ENCODE measurements at places on chromosomes 3 and 15. TPM values are rescaled to one million over a fixed set of nuclear protein-coding genes. Genes with fewer than 3 reads are reported as not detected.

GRCh38 chr15:74318376-74319137 is 48.9 kb downstream of the CYP11A1 start:
- no peak for DNase-seq

DNA sequence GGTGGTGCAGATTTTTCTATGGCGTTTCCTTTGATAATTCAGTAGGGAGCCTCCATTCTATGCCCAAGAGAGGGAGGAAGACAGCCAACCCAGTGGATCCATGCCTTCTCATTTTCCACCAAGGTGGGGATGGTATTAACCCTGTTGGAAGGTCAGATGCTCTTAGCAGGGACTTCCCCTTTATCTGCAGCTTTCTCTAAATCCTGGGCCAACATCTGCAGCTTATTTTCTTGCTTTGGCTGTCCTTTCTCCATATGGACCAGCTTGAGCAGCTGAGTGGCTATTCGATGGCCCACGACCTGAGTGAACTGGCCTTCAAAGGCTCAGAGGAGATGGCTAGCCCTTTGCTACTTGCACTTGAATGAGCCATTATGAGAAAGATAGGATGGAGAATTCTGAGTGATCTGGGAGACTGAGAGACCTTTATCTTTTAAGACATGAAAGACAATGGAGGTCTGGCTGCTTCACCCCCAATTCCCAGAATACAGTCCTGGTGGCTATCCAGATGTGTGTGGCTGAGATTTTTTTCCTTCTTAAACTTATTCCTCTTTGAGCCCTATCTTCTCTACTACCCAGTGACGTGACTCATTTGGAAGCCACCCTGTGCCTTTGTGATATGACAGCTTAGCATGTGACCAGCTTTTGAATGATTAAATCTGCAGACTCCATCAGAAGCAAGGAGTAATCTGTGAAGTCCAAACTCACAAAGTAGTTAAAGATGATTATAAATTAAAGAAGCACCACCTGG is 39.6 kb upstream of the TRAK1 start:
- no peak for DNase-seq

- DNase-seq: no peak
Measured at GRCh38 chr3:18556001-18556408, 130.9 kb upstream of the SATB1 start.

DNA sequence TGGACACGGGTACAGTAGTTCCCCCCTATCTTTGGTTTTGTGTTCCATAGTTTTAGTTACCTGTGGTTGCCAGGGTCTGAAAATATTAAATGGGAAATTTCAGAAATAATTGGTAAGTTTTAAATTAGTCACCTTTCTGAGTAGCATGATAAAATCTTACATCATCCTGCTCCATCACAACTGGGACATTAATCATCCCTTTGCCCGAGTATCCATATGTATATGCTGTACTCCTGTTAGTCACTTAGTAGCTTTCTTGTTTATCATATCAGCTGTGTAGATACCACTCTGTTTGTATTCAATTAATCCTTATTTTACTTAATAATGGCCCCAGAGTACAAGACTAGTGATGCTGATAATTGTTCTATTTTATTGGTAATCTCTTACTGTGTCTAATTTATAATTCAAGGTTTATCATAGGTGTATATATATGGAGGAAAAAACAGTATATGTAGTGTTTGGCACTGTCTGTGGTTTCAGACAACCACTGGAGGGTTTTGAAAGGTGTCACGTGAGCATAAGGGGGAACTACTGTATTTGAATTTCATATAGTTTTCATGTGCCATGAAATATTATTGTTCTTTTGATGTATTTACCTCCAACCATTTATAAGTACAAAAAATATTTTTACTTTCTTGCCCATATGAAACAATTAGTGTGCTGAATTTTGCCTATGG is 41.4 kb downstream of the CTDSPL2 start:
- no peak for DNase-seq

DNA sequence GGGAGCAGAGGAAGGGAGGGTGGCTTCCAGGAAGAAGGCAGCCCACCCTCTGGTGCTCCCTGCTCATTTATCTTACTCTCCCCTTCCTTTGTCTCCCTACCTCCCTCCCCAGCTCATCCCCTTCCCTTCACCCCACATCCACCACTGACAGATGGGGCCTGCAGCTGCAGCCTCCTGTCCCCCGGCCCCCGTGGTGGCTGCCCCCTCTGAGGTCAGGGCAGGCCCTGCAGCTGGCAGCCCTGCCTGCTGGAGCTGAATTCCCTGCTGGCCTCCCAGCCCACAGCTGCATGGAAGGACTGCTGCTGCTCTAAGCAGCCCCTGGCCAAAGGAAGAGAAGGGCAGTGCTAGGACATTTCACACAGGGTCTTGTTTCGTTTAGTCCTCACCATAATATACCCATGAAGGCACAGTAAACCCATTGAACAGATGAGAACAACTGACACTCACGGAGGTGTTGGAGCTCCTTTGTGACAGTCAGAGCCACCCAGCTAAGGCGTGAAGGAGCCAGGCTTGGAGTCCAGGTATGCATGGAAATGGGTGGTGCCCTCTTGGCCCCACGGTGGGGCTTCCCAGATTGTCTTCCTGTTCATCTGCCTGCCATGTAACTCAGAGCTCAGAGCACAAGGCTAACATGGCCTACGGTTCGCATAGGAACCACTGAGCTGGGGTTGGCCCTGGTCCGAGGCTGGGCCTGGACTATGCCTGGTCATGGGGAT is 121.7 kb upstream of the PRR20G start:
- peak; percentile 71 for DNase-seq

GRCh38 chr3:48082580-48083184 is 66.5 kb upstream of the MAP4 start:
- DNase-seq: no peak

DNA sequence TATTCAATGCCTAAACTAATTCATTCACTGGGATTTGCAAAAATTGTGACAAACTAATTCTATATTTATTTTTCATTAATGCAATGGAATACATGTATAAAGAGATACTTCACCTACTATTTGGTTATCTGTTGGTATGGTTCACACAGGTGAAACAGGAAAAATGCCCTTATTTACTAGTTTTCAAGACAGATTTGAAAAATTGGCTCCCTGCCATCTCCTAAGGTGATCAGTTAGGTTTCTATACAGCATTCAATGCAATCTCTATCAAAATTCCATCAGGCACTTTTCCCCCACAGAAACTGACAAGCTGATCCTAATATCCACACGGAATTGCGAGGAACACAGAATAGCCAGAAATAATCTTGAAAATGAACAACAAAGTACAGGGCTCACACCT is 101.1 kb downstream of the DLG1 start:
- DNase-seq: no peak

Gene ALDH1A3
- 194 TPM for total RNA-seq

Gene CIDEC
- 880 TPM for total RNA-seq

DNA sequence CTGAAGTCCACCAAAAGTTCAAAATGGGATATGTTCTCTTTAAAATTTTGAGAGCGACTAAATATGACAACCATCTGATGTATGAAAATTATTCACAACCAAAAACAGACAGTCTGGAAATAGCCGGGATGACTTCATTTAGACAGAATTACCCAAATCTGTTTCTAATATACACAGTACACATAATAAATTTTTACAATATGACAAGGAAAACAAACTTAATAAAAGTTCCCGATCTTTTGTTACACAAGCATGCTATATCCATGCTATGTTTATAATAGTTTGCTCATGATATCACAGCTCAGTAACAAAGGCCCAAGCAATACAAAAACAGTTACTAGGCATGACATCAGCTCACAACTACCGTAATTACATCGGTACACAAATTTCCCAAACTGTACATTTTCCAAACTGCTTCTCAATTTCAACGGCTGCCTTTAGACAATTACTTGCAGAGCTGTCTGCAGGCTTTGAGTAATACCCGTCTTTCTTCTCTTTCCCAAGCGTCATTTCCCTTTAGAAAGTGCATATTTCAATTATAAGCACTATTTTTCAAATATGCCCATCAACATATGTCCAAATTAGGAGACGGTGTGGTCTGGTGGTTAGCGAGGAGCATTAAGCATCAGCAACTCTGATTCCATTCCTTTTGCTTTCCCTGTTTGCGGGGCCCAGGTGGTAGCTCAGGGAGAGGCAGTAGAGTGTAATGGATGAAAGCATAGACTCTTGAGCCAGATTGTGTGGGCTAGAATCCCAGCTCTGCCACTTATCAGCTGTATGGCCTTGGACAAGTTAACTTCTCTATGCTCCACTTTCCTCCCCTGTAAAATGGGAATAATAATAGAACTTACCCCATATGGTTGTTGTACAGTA is 481.2 kb downstream of the FOXP1 start:
- no peak for DNase-seq

- DNase-seq: no peak
Measured at GRCh38 chr3:105158286-105158685, 208.4 kb upstream of the ALCAM start.

Gene PLA2G4F
- total RNA-seq: not detected

DNA sequence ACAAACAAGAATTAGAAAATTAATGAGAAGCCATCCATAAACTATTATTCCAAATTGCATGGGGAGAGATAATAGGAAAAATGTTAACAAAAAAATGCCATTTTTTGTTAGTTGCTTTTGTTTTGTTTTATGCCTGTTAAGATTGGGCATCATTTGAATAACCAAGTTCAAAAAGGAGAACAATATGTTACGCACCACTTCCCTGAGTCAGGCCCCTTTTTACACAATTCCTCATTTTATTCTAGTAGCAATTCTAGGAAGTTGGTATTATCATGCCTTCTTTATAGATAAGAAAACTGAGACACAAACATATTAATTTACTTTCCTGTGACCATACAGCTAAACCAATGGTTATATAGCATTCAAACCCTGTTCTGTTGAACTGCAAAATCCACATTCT is 736.9 kb upstream of the CCDC54 start:
- DNase-seq: no peak

DNA sequence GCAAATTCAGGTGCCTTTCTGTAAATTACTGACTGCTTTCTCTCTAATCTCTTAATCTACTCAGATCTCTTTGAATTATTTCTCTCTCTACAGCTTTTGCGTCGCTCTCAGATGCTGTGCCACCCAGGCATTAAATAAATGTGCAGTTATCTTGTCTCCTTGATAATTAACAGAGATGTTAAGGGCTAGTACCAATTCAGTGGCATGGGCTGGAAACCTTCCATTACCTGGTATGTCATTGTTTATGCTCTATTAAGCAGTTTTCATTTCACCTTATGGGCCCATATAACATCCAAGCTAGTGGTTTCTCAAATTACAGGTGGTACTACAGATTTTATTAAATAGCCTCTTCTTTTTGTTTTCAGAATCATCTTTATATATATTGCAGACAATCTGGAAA is 66.0 kb downstream of the PEX5L start:
- no peak for DNase-seq

Gene GOLGA6L6
- not detected for total RNA-seq

- DNase-seq: no peak
Measured at GRCh38 chr15:96428742-96429141, 98.2 kb downstream of the NR2F2 start.

GRCh38 chr3:17964108-17964507 is 221.7 kb upstream of the TBC1D5 start:
- DNase-seq: no peak

Gene GABRR3
- not detected for total RNA-seq

- DNase-seq: no peak
Measured at GRCh38 chr3:178259703-178260102, 276.5 kb upstream of the KCNMB2 start.

Gene CACNA2D2
- total RNA-seq: 0.45 TPM

- no peak for DNase-seq
Measured at GRCh38 chr3:6521369-6522113, 339.4 kb upstream of the GRM7 start.

DNA sequence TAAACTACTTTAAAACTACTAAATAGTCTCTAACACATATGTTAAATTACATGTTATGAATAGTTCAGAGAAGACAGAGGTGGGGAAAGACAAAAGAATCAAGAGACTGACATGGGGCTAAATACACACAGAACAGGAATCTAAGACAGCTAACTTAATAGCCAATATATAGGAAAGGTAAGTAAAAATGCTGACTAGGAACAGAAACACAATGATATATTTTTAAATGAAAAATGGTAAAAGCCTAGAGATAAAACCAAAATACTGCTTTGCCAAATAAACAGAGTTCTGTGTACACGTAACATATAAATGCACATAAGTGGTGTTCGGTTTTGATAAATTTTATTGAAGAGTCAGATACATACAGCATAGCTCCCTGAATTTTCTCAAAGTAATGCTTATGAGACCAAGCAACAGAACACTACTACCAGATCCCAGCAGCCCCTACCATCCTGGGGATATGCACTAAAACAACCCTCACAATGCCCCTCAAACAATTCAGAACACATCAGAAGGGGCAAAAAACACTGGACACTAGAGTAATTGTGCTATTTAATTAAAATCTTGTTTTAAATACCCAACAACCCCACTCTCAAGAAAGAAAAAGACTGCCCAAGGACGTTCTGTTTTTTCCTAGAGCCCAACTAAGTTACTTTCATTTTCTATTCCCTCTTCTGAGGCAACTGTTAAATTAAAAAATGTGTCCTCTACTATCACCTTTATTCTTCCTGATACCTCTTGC is 121.1 kb downstream of the ADAM10 start:
- DNase-seq: no peak

Gene ACTC1
- total RNA-seq: 0.55 TPM

DNA sequence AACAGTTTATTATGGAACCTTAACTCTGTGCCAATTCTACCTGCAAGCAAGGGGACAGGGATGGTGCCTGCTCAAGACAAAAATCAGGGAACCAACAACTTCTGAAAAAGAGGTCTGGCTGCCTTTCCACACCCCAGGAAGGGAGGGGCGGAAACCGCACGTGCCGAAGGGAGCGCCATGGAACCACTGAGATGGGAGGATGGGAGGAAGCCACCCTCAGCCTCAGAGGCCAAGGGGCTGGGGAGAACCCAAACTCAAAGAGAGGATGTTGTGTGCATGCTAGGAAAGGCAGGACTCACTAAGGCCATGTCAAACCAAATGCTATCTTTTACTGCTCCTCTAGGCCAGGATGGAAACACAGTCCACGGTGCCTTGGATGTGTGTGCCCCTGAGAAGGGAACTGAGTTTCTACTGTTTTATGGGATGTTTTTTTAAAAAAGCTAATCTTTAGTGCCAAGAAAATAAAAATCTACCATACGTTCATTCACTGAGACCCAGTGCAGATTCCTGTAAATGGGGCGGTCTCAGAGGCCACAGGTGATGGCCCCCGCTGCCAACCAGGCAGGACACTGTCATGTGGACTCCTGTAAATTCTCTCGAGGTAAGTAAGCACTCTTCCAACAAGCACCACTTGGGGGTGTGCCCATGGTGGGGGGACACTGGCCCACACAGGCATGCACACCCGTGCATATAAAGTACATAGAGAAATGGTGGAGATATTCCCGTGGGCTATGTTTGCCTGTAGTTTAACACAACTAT is 20.5 kb downstream of the SRPRB start:
- no peak for DNase-seq

All from mesenteric fat pad (tissue), 1 donor.